ENCODE measurements at places on chromosomes 2 and 18. TPM values are rescaled to one million over a fixed set of nuclear protein-coding genes. Genes with fewer than 3 reads are reported as not detected.

ZAP70 gene
- total RNA-seq = 13.5 TPM

SERPINB11 gene
- not detected for total RNA-seq

RBFA gene
- 36.1 TPM for total RNA-seq

ALLC gene
- total RNA-seq = 11.4 TPM

NAPG gene
- 35.4 TPM for total RNA-seq

DNA sequence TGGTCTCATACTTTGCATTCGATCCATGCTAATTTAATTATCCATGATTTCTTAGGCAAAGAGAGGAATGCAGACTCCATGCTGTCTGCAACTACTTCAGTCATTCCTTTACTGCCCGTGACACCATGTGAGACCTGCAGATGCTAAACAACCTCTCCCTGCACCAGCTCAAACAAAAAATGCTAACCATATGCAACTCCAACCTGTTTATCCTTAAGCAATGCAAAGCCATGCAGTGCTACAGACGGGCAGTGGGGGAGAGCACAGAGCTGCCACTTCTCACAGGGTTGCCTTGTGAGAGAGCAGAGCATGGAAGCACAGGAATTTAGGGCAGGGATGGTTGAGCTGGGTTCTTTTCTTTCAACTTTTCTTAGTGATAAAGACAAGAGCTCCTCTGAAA lies 74.9 kb upstream of the KLHL14 start:
- H3K4me1 ChIP-seq = no peaks in the 10 kb centered on the region
- no peaks in the 10 kb centered on the region for H3K36me3 ChIP-seq
- no peak overlapping the region for H3K4me3 ChIP-seq
- no peak overlapping the region for H3K27ac ChIP-seq
- no peaks in the 10 kb centered on the region for H3K27me3 ChIP-seq

DNA sequence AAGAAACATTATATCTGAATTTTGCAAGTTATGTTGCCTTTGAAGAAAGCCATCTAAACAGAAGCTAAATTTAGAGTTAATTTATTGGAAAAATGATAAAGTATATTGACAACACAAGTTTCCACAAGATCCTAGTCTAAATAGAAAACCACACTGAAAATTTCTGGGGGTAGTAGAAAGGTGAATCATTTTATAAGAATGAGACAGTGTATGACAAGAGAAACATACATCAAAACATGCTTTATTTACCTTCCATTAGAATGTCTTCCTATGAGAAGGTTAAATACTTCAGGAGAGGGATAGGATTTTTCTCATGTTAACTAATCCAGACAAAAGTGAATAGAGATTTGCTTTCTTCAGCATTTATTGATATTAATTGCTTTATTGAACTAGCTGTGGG lies 1389.8 kb upstream of the ZEB2 start:
- no peak for DNase-seq
- no peaks in the 10 kb centered on the region for H3K36me3 ChIP-seq
- H3K27ac ChIP-seq = peak overlapping the region; percentile 20
- no peak overlapping the region for H3K4me3 ChIP-seq
- H3K27me3 ChIP-seq = no peaks in the 10 kb centered on the region

DNA sequence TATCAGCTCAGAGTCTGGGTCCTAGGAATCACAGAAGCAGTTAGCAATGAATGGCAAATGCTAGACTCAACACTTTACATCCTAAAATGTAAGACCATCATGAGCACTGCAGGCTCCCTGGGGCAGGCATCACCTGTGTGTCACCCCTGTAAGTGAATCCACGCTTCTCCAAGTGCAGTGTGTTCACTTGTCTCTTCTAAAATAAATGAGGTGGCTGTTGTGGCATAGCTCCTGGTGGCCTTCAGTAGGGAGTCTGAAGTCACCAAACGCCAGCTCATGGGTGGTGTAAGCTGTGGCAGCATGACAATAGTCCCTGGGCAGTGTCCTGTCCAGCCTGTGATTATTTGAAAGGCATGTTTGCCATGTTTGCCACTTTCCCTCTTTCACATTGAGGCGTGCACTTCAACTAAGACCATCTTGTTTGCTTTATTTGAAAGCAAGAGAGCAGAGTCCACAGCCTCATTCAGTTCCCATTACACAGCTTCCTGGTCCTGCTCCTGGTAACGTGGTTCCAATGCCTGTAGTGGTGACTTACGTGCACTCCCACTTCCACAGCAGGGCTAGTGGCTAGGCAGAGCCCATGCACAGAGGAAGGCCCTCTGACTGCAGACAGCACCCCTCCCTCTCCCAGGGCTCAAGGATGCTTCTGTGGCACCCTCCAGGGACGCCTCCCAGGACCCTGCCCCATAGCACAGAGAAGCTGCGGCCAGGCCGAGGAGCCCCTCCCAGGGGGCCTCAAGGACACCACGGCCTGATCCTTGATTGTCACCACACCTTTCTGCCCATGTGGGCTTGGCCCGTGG lies 24.3 kb downstream of the COA5 start:
- no peak for DNase-seq
- no peaks in the 10 kb centered on the region for H3K36me3 ChIP-seq
- H3K27me3 ChIP-seq = no peaks in the 10 kb centered on the region
- no peak overlapping the region for H3K4me3 ChIP-seq

GRCh38 chr2:107663632-107664031 lies 163.1 kb upstream of the RGPD4 start:
- no peaks in the 10 kb centered on the region for H3K4me1 ChIP-seq
- no peak overlapping the region for H3K27ac ChIP-seq
- no peaks in the 10 kb centered on the region for H3K36me3 ChIP-seq
- no peak for DNase-seq
- H3K4me3 ChIP-seq = no peak overlapping the region
- no peaks in the 10 kb centered on the region for H3K27me3 ChIP-seq

DNA sequence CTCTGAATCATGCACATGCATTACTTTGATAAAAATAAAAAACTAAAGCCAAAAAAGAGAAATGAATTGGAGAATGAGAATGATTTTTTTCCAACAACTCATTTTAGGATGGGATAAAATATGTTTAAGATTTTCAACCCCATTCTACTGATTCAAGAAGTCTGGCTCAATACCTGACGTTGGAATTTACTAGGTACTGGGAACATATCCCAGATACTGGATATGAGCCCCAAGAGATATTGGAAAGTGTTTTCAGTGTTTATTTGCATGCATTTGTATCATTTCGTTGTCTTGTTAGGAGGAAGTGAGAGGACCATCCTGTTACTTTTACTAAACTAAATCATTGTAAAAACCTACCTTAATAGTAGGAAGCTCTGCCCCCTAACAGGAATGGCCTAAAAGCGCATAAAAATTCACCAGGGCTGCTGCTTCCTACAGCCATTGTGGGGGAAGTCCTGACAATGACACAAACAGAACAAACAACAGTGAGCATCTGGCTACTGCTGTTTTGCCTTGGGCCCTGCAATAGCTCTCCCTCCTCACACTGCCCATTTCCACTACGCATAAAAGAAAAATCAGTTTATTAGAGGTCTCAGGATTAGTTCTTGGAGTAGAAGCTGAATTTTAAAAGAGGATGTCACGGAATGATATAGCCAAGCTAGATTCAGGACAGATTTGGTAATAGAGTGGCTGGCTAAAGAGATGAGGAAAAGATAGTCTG lies 35.2 kb downstream of the ANKAR start:
- H3K4me3 ChIP-seq = no peak overlapping the region
- H3K36me3 ChIP-seq = no peaks in the 10 kb centered on the region
- no peak overlapping the region for H3K27ac ChIP-seq
- no peaks in the 10 kb centered on the region for H3K4me1 ChIP-seq
- no peaks in the 10 kb centered on the region for H3K27me3 ChIP-seq
- DNase-seq = no peak

- H3K4me3 ChIP-seq = no peak overlapping the region
- no peak for DNase-seq
- no peak overlapping the region for H3K27ac ChIP-seq
- no peaks in the 10 kb centered on the region for H3K36me3 ChIP-seq
- no peaks in the 10 kb centered on the region for H3K4me1 ChIP-seq
- no peaks in the 10 kb centered on the region for H3K27me3 ChIP-seq
Measured at GRCh38 chr18:58447402-58448095, 181.3 kb downstream of the ALPK2 start.

GRCh38 chr2:168365094-168365621 lies 90.9 kb upstream of the CERS6 start:
- H3K4me1 ChIP-seq = no peaks in the 10 kb centered on the region
- no peak overlapping the region for H3K4me3 ChIP-seq
- H3K27me3 ChIP-seq = no peaks in the 10 kb centered on the region
- DNase-seq = no peak
- no peak overlapping the region for H3K27ac ChIP-seq
- no peaks in the 10 kb centered on the region for H3K36me3 ChIP-seq

DNA sequence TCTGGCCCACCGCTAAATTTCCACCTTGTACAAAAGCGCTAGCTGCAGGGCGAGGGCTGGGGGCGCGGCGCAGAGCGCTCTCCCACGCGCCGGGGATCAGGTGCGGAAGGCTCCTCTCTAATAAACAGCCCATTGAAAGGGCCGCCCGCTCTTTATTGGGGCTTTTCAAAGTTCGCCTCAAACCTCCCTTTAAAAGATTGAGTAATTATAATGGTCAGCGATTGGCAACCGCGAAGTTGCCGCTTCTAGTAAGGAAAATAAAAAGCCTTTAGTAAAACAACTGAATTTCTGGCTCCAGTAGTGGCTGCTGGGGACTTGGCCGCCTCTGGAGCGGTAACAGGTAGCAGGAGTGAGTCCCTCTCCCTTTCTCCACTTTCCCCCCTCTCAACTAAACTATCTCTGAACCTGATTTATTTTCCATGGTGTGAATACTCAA lies 755 bp downstream of the NEUROD1 start:
- H3K27me3 ChIP-seq = no peaks in the 10 kb centered on the region
- no peaks in the 10 kb centered on the region for H3K4me1 ChIP-seq
- H3K36me3 ChIP-seq = no peaks in the 10 kb centered on the region
- no peak overlapping the region for H3K4me3 ChIP-seq

DNA sequence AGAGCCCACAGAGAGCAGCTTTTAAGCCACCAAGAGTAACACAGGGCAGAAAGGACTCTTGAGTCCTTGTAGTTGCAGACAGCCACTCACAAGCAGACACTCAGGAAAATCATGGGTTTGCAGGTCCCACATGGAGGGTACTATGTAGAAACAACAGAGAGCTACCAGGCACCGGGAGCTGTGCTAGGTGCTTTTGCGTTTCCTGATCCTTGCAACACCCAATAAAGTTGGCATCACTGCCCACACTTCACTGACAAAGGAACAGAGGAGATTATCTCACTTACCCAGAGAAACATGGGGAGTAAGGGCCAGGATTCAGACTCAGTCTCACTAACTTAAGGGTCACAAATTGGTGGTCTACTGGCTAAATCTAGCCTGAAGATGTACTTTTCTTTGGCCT lies 32.5 kb upstream of the BZW1 start:
- H3K4me3 ChIP-seq = no peak overlapping the region
- H3K27me3 ChIP-seq = no peaks in the 10 kb centered on the region
- H3K4me1 ChIP-seq = no peaks in the 10 kb centered on the region
- H3K27ac ChIP-seq = no peak overlapping the region
- DNase-seq = no peak

DNA sequence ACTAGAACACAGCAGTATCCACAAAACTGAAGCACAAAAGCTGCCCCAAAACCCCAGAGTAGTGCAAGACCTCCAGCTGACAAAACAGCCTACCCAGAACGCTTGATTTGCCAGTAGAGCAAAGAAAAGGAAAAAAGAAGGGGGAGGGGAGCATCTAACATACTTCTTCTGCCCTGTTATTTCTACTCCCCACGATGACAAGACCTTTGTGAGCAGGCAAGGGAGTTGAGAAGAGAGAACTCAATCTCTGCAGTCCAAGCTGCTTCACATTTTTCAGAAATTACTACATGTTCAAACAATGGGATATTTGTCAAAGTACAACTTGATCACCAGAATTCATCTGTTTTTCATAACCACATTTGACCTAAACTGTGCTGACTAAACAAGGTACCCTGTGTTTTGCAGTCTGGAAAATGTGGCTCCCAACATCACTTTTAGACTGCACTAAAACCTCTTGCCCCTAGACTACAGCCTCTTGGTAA lies 286.7 kb downstream of the EXOC6B start:
- H3K36me3 ChIP-seq = no peaks in the 10 kb centered on the region
- H3K4me3 ChIP-seq = no peak overlapping the region
- no peaks in the 10 kb centered on the region for H3K4me1 ChIP-seq

- H3K4me1 ChIP-seq = no peaks in the 10 kb centered on the region
- no peak for DNase-seq
- no peaks in the 10 kb centered on the region for H3K27me3 ChIP-seq
- no peaks in the 10 kb centered on the region for H3K36me3 ChIP-seq
- H3K27ac ChIP-seq = no peak overlapping the region
Measured at GRCh38 chr18:62660691-62661090, 54.6 kb upstream of the PHLPP1 start.

DNA sequence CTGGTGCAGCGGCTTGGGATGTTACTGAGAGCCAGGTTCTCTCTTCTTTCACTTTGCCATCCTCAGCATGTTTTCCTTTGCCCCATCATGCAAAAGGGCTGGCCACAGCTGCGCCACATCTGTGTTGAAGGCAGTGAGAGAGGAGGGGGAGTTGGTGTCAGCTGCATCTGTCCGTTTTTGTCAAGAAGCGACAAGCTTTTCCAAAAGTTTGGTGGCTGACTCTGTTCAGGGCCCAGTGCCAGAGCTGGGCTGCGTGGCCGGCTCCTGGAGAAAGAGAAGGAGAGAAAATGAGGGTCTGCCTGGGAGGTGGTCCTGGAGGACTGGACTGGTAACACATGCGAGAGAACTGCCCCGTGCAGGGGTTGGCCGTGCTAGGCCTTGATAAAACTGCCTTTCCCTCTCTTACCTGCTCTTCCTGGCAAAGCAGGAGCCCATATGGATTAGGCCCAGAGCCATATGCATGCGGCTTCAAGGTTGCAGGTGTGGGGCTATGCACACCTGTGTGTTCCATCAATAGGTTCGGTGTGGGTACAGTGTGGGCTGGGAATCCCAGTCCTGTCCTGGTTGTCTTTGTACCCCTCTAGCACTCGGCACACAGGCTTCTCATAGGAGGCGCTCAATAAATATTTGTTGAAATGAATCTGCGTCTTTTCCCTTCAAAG lies 9.0 kb downstream of the RNF144A start:
- H3K4me3 ChIP-seq = no peak overlapping the region
- no peaks in the 10 kb centered on the region for H3K27me3 ChIP-seq
- no peaks in the 10 kb centered on the region for H3K36me3 ChIP-seq
- no peak for DNase-seq
- H3K27ac ChIP-seq = no peak overlapping the region

DNA sequence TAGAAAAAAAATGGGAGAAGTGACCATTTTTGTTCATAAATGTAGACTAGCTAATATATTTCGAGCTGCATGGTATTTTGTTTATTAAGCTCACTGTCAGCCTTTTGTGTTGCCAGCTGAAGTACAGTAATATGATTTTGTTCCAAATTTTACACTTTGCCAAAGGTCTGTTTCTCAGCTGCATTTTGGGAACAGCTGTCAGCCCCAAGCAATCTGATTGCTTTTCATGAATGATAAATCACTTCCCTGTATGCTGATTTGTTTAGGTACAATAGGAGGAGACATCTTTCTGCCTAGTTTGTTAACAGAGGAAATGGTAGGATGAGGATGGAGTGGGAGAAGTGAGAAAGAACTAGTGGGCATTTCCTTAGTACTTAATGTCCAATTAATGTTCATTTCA lies 79.3 kb downstream of the NABP1 start:
- H3K4me1 ChIP-seq = no peaks in the 10 kb centered on the region
- H3K27ac ChIP-seq = no peak overlapping the region
- DNase-seq = no peak
- H3K36me3 ChIP-seq = no peaks in the 10 kb centered on the region
- H3K4me3 ChIP-seq = no peak overlapping the region
